Central memory CD8-positive, alpha-beta T cell (primary cell): ENCODE measurements at places on chromosomes 16 and 17.

DNA sequence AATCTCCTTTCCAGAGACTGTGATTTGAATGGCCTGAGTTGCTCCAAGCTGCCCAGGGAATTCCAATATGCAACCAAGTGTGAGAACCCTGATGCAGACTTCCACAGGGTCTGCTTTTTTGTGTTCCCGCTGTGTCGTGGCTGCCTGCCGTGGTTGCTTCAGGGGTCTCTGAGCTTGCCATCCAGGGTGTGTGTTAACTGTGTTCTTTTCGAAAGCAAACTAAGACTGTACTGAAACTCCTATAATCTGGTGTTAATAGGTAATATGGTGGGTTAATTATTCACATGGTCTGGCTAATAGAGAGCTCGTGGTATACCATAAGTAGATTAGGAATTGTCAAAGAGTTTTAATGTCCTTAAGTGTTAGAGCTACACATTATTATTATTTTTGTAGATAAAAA is 20.7 kb downstream of the UBN1 start:
- DNase-seq, result no peak

DNA sequence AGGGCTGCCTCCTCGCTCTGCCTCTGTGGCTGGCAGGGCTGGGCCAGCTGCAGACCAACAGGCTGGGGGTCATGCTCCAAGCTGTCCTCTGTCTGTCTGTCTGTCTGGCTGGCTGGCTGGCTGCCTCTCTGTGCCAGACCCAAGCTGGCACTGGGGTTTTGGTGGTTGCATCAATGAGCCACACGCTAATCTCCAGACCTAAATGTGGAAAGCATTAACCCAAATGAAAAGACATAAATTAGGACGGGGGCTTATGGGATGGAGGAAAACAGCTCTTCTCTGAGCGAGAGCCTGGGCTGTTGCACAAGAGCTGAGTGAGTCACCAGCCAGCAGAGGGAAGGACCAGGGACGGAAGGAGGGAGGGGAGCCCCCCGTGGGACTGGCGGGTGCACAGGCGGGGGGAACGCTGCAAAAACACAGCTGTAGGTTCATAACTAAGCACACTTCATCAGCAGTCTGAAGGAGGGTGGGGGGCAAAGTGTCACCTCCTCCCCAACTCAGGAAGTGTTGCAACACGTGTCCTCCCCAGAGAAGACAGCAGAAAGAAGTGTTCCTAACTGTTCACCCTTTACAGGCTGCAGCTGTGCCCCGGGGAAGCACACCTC is 83.4 kb downstream of the GAS7 start:
- peak; percentile 70 for DNase-seq

- no peak for DNase-seq
Measured at GRCh38 chr16:84434800-84435199, 66.5 kb downstream of the ATP2C2 start.

GRCh38 chr17:59676716-59677115 is 30.5 kb downstream of the PTRH2 start:
- DNase-seq, result no peak

- no peak for DNase-seq
Measured at GRCh38 chr17:57097832-57098421, 12.9 kb downstream of the AKAP1 start.

DNA sequence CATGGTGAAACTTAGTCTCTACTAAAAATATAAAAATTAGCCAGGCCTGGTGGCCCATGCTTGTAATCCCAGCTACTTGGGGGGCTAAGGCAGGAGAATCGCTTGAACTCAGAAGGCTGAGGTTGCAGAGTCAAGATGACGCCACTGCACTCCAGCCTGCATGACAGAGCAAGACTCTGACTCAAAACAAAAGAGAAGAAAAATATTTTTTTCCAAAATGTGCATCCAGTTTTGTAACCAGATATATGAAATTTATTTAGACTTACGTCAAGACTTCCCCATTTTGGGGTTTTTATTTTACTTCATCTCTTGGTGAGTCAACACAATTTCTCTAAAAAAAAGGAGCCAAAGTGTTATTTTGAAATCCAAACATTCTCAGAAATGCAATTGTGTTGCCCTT is 5.5 kb upstream of the TM4SF5 start:
- no peak for DNase-seq

- peak; percentile 93 for DNase-seq
Measured at GRCh38 chr17:82882715-82883418, 43.0 kb upstream of the ZNF750 start.

DNA sequence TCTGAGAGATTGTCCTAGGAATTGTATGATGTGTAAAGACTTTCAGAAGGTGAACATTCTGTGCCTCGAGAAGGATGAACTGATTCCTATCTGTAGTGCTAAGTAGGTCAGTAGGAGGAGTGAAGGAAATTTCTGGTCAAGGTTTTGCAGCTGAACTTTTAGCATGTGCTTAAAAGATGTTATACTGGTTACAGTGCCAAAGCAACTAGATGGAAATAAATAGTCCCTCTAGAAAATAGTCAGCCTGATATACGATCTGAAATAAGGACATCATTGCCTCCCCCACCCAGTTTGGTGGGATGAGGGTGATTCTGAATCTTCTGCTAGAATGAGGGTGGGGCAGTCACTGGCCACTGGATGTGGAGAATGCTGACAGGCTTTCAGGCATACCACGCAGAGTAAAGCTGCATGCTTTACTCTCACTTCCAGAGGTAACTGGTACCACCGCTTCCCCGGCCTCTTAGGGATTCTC is 57.2 kb upstream of the VPS4A start:
- DNase-seq, result no peak

- no peak for DNase-seq
Measured at GRCh38 chr17:20280051-20280450, 187.3 kb downstream of the LGALS9B start.

- no peak for DNase-seq
Measured at GRCh38 chr17:63476854-63477479, at the start of gene ACE. TSS of gene ACE (plus strand) at chr17:63477061. CDS start at chr17:63477095, 34 bp downstream.

DNA sequence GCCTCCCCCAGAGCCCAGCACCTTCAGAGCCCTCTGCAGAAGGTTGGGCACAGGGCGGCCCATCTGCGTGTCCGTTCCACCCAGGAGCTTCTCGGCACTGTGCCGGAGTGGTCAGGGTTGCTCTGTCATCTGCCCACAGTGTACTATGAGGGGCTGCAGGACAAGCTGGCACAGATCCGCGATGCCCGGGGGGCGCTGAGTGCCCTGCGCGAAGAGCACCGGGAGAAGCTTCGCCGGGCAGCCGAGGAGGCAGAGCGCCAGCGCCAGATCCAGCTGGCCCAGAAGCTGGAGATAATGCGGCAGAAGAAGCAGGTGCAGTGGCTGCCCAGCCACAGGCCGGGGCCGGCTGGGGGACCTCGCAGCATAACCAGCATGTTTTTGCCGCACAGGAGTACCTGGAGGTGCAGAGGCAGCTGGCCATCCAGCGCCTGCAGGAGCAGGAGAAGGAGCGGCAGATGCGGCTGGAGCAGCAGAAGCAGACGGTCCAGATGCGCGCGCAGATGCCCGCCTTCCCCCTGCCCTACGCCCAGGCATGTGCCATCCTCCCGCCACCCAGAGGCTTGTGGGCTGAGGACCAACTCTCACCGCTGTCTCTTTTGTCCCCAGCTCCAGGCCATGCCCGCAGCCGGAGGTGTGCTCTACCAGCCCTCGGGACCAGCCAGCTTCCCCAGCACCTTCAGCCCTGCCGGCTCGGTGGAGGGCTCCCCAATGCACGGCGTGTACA is 6.8 kb upstream of the MRPL12 start:
- no peak for DNase-seq

GRCh38 chr17:79566251-79566955 is 44.4 kb downstream of the RBFOX3 start:
- DNase-seq, result no peak

DNA sequence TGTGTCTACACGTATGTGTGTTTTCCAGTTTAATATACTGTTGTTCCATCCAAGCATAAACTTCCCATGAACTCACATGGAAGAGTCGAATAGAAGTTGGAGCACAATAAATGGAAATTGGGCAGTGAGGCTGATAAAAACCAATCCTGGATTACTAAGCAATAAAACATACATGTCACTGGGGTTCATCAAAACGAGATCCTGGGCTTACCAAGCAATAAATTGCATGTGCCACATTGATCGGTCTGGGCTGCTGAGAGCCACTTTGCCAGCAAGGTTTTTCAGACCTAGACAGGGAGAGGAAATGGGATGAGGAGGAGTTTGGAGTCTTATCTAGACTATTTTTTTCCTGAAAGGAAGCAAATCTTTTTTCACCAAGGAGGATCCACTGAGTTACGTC is 322.3 kb upstream of the C16orf82 start:
- no peak for DNase-seq

- no peak for DNase-seq
Measured at GRCh38 chr16:83720981-83721380, 86.8 kb upstream of the HSBP1 start.

DNA sequence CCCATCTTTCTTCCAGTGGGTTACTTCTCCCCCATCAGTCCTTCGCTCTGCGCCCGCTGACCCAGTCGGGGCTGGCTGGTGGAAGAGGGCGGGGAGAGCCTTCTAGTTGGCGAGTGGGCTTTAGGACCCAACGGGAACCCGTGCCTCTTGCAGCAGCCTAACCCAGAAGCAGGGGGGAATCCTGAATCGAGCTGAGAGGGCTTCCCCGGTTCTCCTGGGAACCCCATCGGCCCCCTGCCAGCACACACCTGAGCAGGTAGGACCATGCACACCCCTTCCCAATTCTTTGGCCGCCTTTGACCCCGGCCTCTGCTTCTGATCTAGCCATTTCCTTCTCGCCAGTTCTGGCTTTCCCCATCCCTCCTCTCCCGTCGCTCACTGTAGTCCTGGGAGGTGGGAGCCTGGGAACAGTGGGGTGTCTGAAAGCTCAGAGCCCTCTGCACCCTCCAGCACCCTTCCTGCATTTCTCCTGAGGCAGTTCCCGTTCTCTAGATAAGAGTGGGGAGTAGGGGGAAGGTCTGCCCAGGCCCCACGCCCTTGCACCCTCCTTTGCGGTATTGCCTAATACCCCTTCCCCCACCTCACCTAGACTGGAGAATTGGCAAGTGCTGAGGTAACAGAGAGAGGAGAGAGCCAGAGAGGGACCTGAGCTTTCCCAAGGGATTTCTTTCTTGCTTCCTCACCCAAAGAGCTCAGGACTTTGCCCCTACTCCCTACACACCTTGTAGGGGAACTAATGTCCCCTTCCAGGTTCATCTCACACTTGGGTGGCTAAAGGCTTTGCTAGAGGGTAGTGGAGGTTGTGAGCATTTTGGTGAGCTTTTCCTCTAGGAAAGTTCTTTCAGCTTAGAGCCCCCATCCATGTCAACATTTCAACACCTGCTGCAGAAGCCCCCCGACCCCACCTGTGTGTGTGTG is at the start of gene RARA:
TSS of gene RARA (plus strand) at position 150 of the 918 bp plus-strand sequence. CDS start 22,039 bp downstream, outside the sequence.
- no peak for DNase-seq

GRCh38 chr16:69917739-69918138 is 33.4 kb upstream of the CLEC18A start:
- DNase-seq, result no peak
